ENCODE measurements at places on chromosomes 11 and 22.

DNA sequence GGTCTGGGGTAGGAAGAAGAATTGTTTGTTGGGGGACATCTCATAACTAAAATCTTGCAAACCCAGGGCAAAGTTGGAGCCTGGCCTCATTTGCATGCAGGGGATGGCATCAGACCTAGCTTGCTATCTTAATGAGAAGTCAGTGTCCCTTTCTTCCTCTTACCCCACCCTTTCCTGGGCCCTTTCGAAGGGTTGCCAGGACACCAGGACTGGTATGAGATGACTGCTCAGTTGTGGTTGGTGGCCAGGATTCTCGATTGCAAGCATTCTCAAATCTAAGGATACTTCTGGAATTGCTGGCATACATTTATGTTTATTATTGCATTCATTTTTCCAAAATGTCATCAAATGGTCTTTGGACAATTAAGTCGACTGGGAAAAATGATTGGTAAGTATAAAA lies 131.0 kb downstream of the SLC1A2 start:
- DNase-seq = no peak

GRCh38 chr11:37916331-37916730 lies 1318.3 kb upstream of the RAG2 start:
- no peak for DNase-seq

- DNase-seq = no peak
Measured at GRCh38 chr11:29075726-29076125, 941.1 kb downstream of the KCNA4 start.

DNA sequence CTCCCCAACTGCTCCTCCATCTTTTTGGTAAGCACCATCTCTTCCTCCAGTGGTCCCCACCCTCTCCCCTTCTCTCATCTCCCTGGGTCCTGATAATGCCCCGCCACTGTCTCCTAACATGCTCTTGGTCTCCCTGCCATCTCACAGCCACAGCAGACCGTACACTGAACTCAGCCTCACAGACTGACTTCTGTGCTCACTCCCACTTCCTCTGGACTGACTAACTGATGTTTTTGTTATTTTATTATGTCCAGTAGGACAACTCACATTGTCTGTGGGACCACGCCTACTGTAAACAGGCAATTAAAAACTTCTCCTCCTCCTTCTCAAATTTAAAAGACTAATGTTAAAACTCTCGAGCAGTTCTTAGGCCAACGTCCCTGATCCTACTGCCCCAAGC lies 2.6 kb upstream of the GNAZ start:
- DNase-seq = no peak

DNA sequence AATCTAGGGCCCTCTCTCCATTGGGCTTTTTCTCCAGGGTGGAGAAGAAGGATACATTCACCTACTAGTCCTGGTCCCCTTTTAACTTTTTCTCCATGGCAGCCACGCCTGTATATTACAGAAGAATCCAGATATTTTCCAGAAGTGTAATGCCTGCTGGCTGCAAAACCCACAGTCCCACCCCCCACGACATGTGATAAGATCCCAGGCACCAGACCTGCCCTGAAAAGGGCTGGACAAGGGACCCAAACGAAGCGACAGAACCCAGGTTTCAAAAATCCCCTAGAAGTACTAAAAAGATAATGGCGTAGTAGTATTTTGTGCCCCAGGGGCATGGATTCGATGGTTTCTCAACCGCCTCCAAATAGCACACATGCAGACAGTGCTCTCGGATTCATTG lies 2.8 kb downstream of the WT1 start:
- no peak for DNase-seq

- no peak for DNase-seq
Measured at GRCh38 chr22:35023692-35024363, 42.1 kb upstream of the ISX start.

GRCh38 chr11:57276971-57277675 lies 40.1 kb upstream of the APLNR start:
- DNase-seq = no peak

DNA sequence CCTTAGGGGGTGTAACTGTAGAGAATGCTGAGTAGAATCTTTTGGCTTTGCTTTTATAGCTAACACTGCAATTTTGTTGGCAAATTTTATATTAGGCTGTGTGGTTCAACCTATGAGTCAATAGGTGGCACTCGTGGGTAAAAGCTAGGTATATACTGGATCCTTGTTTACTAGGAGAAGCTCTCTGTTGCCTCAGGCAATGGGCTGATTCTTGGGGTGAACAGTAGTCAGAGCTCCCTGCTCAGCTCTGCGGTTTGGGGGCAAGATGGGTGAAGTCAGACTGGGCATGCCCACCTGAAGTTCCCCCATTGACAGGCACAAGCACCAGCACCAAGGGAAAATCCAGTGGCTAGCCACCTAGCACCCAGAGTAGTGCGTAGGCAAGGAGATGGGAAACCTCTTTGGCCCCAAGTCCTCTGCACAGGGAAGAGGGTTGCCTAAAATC lies 238.7 kb downstream of the FAM181B start:
- DNase-seq = no peak

DNA sequence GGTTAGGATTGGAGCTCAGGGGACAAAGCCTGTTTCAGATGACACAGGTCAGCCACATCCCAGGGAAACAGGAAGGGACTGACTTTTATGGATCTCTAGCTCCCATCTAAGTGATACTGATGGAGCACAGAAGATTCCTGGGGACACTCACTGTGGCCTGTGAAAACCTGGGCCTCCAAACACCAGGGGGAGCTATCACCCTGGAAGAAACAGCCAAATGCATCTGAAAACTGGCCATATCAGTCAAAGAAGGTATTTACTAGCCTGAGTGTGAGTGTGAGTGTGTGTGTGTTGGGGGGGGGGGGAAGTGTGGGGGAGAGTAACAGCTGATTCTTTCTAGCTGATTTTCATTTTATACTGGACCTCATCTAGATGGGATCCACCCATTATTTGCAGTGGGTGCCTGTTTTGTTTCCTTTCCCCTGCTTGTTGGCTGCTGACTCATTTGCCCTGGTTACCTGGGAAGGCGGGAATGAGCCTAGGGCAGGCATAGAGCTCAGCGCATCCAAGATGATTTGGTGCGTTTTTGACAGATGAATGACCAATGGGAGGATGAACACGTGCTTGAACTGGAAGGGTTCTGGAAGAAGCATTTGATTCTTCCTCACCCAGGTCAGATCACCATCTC lies 284.0 kb downstream of the KIRREL3 start:
- no peak for DNase-seq

Data from activated naive CD8-positive, alpha-beta T cell treated with anti-CD3 and anti-CD28 coated beads, Interleukin-2, amount 50 U/mL, for 16 hours (primary cell).